ENCODE measurements at places on chromosomes 4 and X.

DNA sequence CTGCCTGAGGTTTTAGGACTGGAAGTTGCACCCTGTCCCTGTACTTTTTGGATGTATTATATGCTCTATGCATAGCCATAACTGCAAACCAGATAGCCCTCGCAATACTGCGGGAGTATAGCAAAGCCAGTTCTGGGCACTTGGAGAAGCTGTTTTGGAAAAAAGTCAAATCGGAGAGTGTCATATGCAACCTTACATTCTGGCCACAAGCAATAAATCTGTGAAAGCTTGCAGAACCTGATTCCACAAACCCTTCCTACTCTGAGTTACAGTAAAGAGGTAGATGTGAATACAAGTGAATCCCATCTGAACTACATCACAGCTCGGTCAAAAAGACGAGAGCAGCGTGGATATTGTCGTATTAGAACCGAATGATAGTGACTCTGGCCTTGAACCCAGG is 10.3 kb downstream of the HELT start:
- no peak for DNase-seq

DNA sequence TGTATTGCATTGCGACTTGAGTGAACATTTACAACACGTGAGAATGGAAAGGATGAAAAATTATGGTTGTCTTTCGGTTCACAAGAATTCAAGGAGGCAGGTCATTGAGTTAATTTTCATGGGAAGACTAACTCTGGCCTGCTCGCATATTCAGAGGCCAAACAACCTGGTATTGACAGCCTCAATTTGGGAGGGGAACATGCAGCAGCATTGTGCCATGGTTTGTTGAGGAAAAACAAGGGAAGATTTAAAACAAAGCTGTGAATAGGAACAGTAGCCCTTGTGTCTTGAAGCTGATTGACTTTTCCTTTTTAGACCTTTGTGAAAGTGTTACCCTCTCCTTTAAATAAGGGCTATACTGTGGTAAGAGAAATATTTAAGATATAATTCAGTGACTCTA is 31.9 kb downstream of the FAT4 start:
- no peak for DNase-seq

DNA sequence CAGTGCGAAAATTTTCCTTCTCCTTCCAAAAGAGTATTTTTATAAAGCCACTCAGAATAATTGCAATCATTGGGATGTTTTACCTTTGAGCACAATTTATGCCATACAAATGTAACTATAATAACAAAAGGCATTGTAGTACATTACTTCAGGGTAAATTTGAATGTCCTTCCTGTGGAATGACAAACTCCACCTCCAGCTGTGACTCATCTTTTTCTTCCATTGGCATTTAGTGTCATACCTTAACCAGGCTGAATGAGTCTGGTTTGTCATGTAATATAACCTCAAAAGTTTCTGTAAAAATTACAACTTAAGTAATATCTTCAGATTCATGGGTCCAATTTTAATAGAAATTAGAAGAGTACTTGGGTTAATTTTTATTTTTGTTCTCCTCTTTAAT is 93.3 kb downstream of the TMEM47 start:
- no peak for DNase-seq

DNA sequence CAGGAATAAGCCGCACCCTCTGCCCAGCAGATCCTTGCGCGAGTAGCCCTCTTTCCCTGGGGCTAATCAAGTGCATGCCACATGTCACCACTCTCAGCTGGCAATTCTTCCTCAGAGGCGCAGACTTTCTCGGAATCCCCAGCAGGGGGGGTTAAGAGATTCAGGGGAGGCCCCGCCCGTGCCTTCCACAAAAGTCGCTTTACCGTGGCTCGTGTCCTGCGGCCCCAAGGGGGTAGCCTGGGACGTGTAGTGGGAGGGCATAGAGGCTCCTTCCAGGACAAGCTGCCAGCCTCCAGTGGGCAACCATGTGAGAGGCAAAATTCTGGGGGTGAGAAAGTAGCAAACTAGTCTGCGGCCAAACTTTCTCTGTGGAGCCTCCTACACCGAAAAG is 652 bp downstream of the SRPX start:
- no peak for DNase-seq

GRCh38 chrX:119189115-119189514 is 47.0 kb upstream of the PGRMC1 start:
- no peak for DNase-seq

All from central memory CD4-positive, alpha-beta T cell (primary cell).